ENCODE measurements at places on chromosomes 2 and 18.

- no peak for DNase-seq
Measured at GRCh38 chr2:23782646-23783045, 144.3 kb downstream of the ATAD2B start.

- DNase-seq, result no peak
Measured at GRCh38 chr18:36078751-36079529, 11.6 kb upstream of the RPRD1A start.

DNA sequence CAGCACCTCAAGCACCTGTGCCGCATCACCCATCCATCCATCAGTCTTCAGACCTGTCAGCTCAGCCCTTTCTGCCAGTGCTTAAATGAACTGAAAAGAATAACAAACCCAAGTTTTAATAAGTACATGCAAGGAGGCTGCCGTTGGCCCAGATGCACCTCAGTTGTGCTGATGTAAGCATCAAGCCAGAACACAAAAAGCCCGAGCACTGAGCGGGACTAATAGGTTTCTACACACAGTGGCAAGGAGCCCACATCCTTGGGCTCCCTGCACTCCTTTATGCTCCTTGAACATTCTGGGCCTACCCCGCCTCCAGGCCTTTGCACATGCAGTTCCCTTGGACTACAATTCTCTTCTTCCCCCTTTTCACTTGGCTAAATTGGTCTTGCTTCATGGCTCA, 165.6 kb downstream of the ALK start:
- DNase-seq, result no peak

DNA sequence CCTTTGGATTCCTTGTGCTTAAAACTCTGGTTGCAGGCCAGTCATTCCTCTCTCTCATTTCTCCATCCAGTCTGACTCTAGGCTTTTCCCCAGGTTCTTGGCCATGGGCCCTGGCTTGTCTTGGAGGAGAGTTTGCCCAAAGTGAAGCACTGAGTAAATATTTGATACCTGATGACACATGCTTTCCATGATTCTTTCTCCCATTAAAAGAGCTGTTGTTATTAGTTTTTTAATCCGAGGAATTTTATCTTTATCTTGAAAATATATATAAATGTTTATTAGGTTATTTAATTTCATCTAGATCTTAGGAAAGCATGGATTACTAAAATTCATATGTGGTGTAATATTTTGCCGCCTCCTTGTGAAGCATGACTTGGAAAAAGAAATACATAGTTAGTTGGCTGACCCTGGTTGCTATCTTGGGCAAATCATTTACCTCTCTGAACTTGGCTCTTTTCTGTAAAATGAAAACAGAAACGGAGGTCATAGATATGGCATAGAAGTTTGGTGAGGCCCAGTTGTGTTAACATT, 650.1 kb downstream of the SLC4A3 start:
- no peak for DNase-seq

DNA sequence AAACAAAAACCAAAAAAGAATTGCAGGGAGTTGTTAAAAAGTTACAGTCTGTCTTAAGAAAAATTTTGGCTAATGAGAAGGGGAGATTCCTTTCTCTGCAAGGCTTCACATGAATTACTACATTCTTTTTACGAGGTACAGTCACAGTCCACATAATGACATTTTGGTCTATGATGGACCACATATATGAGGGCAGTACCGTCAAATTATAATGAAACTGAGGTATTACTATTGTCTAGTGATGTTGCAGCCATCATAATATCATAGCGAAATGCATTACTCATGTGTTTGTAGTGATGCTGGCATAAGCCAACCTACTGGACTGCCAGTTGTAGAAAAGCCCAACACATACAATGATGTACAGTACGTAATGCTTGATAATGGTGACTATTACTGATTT, 12.5 kb downstream of the SERPINB7 start:
- DNase-seq, result no peak

DNA sequence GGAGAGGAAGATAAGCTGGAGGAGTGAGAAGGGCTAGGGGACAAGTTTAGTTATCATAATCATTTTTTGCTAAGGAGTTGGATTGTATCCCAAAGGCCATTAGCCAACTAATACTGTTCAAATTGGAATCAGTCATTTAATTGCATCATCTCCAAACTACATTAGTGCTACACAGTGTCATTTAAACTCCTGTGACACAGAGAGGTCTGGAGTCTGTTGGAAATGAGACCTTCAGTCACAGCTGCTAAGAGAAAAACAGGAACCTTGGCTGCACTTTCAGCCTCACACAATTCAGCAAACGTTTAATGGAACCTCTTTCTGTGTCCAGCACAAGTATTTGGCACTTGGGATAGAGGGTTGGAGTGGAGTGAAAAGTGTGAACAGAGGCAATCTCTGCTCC, 175.5 kb upstream of the MGAT5 start:
- DNase-seq, result no peak

GRCh38 chr2:30201990-30202389, 29.3 kb upstream of the LBH start:
- no peak for DNase-seq

- no peak for DNase-seq
Measured at GRCh38 chr2:220068846-220069245, 441.4 kb downstream of the SLC4A3 start.

DNA sequence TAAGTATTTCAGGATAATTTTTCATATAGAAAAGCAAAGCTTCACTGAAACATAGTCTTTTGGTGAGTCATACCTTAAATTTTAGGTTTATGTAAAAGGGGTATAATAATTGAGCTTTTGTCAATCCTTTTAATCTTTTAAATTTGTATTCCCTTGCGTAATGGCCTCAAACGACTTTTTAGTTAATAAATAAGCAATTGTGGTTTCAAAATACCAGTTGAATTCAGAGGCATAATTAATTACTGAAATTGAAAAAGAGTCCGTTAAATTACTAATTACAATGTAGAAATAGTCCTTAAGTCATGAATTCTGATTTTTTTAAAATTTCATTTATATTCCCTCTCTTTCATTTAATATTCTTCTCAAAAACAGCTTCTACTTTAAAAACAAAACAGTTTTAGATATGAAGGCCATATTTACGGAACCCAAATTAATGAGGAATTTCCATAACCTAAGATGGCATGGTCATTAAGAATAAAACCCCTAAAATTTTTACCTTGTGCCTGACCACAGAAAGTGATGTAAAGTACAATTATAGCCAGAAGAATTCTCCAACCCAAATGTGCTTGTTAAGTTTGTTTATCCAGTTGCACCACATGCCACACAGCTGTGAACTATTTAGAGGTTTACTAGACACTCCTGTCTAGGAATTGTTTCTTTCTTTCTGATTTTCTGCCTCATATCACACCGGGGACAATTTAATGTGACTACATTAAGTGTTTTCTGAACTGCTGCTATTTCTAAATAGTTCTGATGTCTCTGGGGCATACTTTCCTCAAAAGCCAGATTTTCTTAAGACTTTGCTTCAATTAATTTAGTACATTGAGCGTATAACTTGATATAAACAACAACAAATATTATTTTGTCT, 60.7 kb upstream of the ITGA4 start:
- DNase-seq, result no peak

GRCh38 chr2:203646266-203646864, 60.1 kb upstream of the CD28 start:
- DNase-seq, result no peak

GRCh38 chr2:39621596-39621995, 44.1 kb upstream of the TMEM178A start:
- no peak for DNase-seq

GRCh38 chr2:85712336-85712735, 18.2 kb downstream of the GNLY start:
- no peak for DNase-seq

GRCh38 chr2:30178618-30179434, 32.0 kb downstream of the YPEL5 start:
- no peak for DNase-seq

- DNase-seq, result no peak
Measured at GRCh38 chr18:27695503-27695902, 481.4 kb downstream of the CDH2 start.

DNA sequence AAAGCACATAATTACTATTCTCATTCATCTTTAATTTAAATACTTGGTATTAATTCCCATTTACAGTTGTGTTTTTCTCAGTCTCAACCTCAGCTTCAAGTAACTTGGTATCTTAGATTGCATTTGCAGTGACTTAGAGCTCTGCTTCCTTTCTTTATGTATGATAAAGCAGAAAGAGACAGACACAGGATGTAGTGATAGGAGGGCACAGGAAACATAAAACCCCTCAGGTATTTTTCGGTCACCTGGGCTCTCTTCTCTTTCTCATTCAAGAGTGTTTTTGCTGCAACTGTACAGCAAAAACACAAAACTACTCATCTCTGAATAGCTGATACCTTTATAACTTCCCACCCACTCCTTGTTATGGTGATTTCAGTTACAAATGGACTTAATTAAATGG, 83.1 kb downstream of the KCTD18 start:
- DNase-seq, result no peak

- no peak for DNase-seq
Measured at GRCh38 chr2:106113361-106113966, 80.6 kb downstream of the UXS1 start.

DNA sequence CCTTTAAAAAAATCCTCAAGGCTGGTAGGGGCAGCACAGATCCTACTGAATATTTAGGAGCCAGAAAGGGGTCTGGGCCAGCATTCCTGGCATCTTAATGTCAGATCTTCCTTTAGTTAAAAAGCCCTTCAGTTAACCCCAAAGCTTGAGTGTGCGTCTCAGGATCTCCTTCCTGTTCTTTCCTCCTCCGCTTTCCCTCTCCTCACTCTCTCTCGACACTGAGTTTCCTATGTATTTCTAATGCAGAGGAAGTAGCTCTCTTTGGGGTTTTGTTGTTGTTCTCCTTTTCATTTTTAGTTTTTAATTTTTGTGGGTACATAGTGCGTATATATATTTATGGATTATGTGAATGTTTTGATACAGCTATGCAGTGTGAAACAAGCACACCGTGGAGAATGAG, 109.9 kb upstream of the COPS8 start:
- no peak for DNase-seq

GRCh38 chr2:17083902-17084301, 418.3 kb upstream of the CYRIA start:
- DNase-seq, result no peak

DNA sequence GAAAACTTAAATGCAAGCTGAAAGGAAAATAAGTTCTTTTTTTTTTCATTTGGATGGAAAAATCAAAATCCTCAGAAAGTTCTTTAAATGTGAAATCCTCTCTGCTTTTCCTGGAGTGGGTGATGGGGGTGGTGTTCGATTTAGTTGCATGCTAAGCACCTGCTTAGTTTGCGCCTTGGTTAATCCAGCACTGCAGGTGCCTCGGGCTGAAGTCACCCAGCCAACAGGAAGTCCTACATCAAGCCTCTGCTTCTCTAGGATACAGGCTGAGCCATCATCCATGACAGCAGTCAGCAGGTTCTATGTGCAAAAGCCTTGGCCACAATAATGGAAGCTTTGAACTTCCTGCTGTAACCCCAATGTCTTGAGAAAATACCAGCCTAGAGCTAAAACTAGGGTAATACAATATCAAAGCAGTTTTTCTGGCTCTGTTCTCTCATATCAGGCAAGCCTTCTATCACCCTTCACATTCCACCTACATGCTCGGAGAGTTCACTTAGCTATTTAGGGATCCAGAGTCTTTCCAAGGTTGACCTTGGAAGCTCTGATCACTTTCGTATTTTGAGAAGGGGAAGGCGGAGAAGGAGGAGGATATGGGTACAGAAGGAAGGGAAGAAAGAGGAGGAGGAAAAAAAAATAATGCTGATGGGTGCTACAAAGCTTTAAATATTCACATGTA, 116.1 kb upstream of the LRRTM1 start:
- DNase-seq, result no peak

DNA sequence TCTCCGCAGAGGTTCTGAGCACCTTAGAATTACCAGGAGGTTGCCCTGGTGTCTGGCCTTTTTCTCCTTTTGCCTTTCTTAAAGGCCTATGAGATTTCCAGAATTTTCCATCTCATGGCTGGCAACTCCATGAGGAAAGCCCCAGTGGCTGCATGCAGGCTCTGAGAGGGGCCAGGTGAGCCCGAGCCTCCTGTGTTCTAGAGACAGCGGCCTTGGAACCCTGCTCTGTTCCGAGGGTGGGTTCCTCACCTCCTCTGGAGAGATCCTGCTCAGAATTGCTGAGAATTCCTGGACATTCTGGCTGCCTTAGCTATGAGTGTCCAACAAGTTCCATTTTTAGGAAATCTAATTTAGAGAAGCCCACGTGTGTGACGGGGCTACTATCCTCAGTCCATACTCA, 35.7 kb upstream of the HPCAL1 start:
- no peak for DNase-seq

GRCh38 chr18:11118051-11118766, 31.2 kb downstream of the PIEZO2 start:
- no peak for DNase-seq

DNA sequence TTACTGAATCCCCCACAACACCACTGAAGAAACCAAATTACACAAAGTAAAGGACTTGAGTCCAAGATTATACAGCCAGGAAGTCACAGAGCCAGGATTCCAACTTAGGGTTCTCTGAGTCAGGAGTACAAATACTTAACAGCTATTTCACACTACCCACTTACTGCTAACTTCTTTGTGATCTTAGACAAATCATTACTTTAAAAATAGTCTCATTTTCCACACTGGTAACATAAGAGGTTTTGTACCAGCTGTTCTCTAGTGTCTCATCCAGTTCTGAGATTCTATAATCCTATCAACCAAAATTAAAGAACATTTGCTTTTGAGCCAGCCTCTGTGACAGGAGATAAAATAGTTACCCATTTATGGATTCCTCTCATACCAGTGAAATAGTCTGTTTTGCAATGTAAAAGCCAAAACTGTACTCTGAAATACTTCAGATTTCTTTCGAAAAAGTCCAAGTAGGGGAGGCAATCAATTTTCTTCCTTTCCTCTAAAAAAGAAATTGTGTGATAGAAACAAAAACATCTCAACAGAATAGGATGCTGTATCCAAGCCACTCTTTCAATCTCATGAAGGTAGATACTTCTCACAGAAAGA, 157.6 kb downstream of the LRATD1 start:
- no peak for DNase-seq

DNA sequence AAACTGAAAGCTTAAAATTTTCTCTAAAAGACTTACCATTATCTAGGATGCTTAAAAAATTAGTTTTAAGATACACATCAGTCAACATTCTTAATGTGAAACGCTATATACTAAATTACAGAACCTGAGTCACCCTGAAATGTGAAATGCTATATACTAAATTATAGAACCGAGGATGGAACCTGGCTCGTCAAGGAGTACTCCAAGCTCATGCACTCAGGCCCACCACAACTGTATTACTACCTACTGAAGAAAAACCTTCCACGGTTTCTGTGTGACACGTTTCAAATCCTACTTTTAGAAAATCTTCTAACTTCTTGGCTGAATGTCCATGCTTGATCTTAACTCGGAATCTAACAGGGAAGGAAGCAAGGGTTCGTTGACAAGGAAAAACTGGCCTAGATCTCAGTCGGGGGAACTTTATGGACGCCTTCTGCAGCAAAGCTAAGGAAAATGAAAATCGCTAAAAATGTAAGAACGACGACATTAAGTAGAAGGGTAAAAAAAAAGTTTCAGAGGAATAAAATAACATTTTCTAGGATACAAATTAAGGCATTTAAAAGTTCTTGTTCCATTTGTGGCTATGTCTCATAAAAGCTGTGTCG, 1.4 kb downstream of the PRKD3 start:
- DNase-seq, result no peak

GRCh38 chr2:106366204-106366885, 101.9 kb downstream of the RGPD3 start:
- no peak for DNase-seq

GRCh38 chr2:192053921-192054320, 140.8 kb downstream of the TMEFF2 start:
- no peak for DNase-seq

GRCh38 chr2:109613081-109613921, 465 bp downstream of the SEPTIN10 start:
- DNase-seq, result no peak
